Astrocyte (in vitro differentiated cells and primary cell): ENCODE measurements at places on chromosomes 5 and 9.

DNA sequence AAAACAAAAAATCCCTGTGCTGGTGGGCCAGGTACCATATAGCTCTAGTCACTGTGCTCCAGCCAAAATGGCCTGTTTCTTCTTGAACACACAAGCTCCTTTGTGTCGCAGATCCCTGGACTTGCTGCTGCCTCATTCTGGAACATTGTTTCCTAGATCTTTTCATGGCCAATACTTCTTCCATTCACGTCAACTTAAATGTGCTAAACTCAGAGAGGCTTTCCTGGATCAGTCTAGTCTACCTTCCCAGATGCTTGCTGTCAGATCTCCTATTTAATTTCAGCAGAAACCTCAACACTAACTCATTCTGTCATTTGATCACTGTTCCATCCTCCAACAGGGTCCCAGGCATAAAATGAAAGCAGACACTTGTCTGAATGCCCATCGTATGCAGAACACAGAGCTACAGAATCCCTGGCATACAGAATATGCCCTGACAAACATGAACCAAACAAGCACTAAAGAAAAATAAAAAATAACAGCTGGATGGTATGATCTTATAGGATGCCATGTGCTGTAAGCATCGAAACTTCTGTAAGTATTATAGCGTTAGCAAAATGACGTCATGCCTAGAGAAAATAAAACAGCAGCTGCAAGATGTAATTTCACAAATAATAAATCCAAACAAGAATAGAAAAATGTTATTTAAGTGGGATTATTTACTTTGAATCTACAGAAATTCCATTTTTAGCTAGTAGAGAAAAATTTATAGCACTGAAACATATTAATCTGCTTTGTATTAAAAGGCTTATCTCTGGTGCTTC, 403.7 kb upstream of the DAP start:
- H3K27me3 ChIP-seq = no peaks in the 10 kb centered on the region
- DNase-seq = no peak
- H3K36me3 ChIP-seq = no peaks in the 10 kb centered on the region
- H3K27ac ChIP-seq = no peak overlapping the region
- H3K4me1 ChIP-seq = peaks cover 2% of the 10 kb centered on the region
- H3K4me3 ChIP-seq = no peak overlapping the region

GRCh38 chr9:131432597-131433301, 38.9 kb downstream of the PRRC2B start:
- H3K36me3 ChIP-seq = peaks cover 41% of the 10 kb centered on the region
- H3K27ac ChIP-seq = peak overlapping the region; percentile 54
- DNase-seq = peak; percentile 89
- peaks cover 25% of the 10 kb centered on the region for H3K4me1 ChIP-seq

DNA sequence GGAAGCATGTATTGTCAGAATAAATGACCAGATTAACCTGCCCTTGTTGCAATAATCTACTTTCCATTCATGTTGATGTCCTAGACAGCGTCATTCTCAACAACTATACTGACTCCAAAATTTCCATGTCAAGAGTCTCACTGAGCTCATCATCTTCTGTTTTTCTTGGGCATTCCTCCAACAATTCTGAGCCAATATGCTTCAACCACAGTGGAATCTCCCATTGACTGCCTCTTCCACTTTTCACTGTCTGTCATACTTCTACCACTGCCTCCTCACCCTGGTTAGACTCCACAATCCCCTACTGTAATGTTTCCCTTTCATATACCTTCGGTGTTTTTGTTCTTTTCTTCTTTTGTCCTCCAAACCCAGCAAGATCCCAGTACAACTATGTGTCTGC, 162.8 kb downstream of the TLE1 start:
- no peak overlapping the region for H3K4me3 ChIP-seq
- H3K4me1 ChIP-seq = no peaks in the 10 kb centered on the region
- no peaks in the 10 kb centered on the region for H3K36me3 ChIP-seq
- no peak overlapping the region for H3K27ac ChIP-seq
- peak; percentile 82 for DNase-seq

GRCh38 chr5:77898385-77898784, 122.2 kb upstream of the TBCA start:
- DNase-seq = no peak
- H3K4me3 ChIP-seq = no peak overlapping the region
- H3K27me3 ChIP-seq = no peaks in the 10 kb centered on the region
- H3K4me1 ChIP-seq = peaks cover under 1% of the 10 kb centered on the region

DNA sequence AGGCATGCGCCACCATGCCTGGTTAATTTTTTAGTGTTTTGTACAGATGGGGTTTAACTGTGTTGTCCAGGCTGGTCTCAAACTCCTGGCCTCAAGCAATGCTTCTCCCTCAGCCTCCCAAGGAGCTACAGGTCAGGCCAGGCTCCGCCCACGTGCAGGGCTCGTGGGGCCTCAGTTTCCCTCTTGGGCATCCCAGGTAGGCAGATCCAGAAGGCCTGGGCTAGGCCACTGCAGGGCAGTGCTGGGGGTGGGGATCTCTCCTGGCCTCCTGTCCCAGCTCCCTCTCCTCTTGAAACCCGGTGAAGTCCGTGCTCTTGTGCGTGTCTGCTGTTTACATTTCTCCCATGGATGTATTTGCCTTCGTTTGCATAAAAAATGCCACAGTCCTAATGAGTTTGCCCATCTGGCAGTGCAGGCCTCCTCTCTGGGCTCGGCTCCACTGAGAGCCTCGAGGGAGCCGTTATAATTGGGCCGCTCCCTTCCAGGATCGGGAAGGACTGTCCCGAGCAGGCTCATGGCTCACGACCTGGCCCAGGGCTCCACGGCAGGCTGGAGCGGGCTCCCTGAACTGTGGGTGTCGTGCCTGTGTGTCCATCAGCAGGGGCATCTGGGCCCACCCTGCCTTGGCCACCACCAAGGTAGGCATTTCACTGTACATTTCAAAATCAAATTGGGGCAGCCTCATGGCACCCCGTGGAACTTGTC, 52.6 kb upstream of the RUFY1 start:
- no peak overlapping the region for H3K27ac ChIP-seq
- DNase-seq = no peak
- no peaks in the 10 kb centered on the region for H3K27me3 ChIP-seq
- H3K4me3 ChIP-seq = no peak overlapping the region
- no peaks in the 10 kb centered on the region for H3K36me3 ChIP-seq

- H3K27ac ChIP-seq = no peak overlapping the region
- peaks cover 15% of the 10 kb centered on the region for H3K4me1 ChIP-seq
- H3K4me3 ChIP-seq = no peak overlapping the region
- H3K27me3 ChIP-seq = no peaks in the 10 kb centered on the region
- DNase-seq = no peak
- no peaks in the 10 kb centered on the region for H3K36me3 ChIP-seq
Observed at GRCh38 chr9:133974631-133975341, 17.3 kb downstream of the VAV2 start.

GRCh38 chr5:73865315-73865714, 239.3 kb downstream of the ARHGEF28 start:
- H3K36me3 ChIP-seq = peaks cover 3% of the 10 kb centered on the region
- no peak overlapping the region for H3K4me3 ChIP-seq
- no peaks in the 10 kb centered on the region for H3K27me3 ChIP-seq
- peaks cover 4% of the 10 kb centered on the region for H3K4me1 ChIP-seq
- DNase-seq = no peak
